ENCODE measurements at places on chromosomes 1 and 21.

- no peak for DNase-seq
Observed at GRCh38 chr1:44089371-44090048, 29.1 kb upstream of the KLF17 start.

GRCh38 chr1:231046730-231047395 lies 6.8 kb upstream of the FAM89A start:
- DNase-seq = no peak

DNA sequence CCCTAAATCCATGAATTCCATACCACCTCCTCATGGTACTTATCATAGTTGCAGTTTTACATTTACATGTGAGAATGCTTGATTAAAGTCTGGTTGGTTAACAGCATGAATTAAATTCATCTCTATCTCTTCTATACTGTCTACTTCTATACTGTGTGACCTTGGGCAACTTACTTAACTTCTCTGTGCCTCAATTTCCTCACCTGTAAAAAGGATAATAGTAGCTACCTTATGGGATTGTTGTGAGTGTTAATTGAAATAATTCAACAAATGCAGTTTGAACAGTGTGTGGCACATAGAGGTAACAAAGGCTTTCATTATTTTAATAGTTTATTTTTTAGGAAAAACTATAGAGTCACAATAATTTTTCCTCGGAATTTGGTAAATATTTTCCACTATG lies 231.3 kb downstream of the RRAGC start:
- DNase-seq = no peak

- DNase-seq = no peak
Observed at GRCh38 chr1:91872559-91873081, 13.3 kb downstream of the TGFBR3 start.

DNA sequence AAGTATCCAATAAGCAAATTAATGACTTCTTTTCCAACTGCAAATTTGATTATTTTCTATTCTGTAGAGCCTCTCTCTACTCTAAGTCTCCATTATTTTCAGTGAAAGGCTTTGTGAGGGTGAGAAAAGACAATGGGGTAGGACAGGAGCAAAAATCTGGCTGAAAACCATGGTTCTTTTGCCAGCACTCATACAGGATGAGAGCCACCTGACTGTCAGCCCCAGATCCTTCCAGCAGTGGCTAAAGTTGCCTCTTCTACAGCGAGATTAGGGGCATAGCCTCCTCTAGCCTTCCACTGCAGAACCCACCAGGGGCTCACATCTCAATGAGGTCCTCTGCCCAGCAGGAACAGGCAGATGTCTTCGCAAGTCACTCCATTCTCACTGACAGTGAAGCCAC lies 23.7 kb downstream of the NMNAT2 start:
- DNase-seq = no peak

GRCh38 chr1:9194024-9194423 lies 40.5 kb upstream of the H6PD start:
- DNase-seq = no peak

DNA sequence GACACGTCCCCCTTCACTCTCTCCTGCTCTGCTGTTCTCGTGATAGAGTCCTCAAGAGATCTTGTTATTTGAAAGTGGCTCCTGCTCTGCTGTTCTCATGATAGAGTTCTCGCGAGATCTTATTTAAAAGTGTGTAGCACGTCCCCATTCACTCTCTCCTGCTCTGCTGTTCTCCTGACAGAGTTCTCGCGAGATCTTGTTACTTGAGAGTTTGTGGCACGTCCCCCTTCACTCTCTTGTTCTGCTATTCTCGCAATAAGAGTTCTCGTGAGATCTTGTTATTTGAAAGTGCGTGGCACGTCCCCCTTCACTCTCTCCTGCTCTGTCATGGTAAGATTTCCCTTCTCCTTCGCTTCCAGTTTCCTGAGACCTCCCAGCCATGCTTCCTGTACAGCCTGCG lies 47.9 kb downstream of the SMYD3 start:
- no peak for DNase-seq

GRCh38 chr1:16979475-16980327 lies 719 bp downstream of the MFAP2 start:
- DNase-seq = no peak

- DNase-seq = no peak
Observed at GRCh38 chr1:117093091-117093534, 28.4 kb downstream of the TRIM45 start.

GRCh38 chr1:199508653-199509052 lies 518.9 kb upstream of the NR5A2 start:
- DNase-seq = no peak

- peak; percentile 99 for DNase-seq
Observed at GRCh38 chr21:35508139-35508888, 459.2 kb upstream of the RUNX1 start.

DNA sequence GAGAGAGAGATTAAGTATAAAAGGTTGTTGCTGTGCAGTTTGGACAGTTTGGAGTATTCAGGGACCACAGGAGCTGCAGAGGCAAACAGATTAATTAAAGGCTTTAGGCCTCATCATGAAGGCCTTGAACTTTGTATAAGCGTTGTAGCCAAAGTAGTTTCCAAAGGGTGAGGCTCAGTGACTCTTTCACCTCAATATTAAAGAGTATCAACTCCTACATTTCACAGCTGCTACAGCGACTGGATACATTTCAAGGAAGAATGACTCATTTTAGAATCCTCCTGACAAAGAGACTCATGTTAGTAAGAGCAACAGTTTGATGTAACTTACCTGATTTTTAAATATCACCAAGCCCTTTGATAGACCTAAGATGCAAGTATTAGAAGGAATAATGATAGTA lies 355.5 kb downstream of the HLX start:
- no peak for DNase-seq

GRCh38 chr1:117815926-117816325 lies 113.5 kb downstream of the GDAP2 start:
- no peak for DNase-seq

Data from GF-D8 (cell line).